HuH-7 (cell line): ENCODE measurements at places on chromosomes 13 and 19.

GRCh38 chr13:114256547-114256946 is 21.9 kb downstream of the CDC16 start:
- DNase-seq, result no peak

DNA sequence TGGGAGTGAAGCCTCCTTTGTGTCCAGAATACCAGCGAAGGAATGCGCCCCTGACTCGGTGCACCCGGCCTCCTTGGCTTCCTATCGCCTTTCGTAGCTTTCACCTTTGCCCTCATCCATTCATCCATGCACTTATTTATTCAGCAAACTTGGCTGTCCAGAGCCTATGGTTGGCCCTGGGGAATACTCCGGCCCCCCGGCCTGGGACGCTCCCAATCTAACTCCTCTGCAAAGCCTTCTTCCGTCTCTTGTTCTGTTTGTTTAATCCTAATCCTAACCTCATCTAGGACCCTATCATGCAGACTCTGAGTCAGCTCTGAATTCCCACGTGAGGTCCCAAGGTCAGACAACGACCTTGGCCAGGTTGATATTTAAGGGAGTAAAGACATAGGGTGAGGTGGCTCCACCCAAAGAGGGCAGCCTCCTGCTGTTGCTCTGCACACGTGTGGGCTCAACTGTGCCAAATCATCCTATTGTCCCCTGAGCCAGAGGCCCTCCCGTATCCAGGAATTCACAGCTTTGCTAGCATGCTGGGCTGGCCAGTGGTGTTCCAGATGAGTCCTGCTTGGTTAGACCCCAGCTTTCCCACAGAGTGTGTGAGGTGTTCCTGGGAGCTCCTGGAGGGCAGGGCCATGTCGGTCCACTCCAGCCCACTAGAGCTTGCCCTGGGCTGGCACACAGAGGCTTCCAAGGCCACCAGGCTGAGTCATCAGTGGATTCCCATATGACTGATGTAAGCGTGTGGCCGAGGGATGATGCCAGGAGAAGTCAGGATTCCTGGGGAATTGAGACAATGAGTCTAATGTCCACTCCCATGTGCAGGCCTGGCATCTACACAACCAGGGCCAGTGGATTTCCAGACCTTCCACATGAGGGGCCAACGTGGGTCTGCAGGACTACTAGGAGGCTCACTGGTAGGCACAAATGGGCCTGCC is 6.5 kb upstream of the CCNE1 start:
- DNase-seq, result no peak

DNA sequence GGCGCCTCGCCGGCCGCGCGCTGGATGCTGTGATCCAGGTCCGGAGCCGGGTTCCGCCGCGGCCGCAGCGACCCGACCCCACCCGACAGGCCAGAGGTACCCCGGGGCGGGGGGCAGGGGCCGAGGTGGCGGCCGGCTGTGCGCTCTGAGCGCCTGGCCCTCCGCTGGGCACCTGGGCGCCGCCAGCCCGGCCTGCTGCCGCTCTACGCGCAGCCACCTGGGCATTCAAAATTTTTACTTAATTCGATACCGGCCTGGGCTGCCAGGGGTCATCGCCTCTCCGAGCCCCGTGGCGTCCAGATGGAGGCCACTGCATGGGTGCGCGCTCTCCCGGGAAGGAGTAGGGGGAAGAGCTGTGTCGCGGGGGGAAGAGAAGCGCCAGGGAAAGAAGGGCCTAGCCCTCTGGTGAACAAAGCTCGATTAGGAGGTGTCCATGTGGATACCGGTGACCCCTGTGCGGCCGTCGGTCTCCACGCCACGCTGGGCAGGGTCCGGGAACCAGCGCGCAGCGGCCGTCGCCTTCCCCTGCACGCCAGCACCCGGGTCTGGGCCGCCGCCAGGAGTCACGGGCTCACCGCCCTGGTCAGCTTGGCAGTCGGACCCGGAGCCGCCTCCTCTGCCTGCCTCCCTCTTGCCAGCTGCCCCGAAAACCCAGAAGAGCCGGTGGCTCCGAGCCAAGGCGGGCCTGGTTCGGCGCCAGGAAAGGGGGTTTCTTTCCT is 666 bp downstream of the BIVM start:
- DNase-seq, result peak; percentile 10

DNA sequence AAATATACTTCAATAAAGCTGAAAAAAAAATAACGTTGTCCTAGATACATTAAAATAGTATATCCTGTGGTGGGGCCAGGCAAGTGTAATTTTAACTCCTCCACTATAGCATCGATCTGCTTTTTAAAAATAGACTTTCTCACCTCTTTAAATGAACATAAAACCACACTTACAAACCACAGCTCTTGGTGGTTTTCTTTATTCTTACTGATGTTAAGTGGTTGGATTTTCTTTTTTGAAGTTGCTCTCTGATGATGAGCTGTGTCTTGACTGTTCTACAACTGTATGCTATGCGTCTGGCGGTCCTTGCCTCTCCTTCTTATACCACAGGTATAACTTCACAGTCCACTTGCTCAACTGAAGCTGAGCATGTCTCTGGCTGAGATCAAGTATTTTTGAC is 721.5 kb upstream of the KLHL1 start:
- DNase-seq, result no peak

DNA sequence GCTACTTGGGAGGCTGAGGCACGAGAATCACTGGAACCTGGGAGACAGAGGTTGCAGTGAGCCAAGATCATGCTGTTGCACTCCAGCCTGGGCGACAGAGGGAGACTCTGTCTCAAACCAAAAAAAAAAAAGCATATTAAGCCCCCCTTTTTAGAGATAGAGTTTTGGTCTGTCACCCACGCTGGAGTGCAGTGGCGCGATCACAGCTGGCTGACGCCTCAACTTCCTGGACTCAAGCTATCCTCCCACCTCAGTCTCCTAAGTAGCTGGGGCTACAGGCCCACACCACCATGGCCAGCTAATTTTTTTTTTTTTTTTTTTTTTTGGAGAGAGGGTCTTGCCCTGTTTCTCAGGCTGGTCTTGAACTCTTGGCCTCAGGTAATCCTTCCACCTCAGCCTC is 34.2 kb upstream of the MAP3K10 start:
- DNase-seq, result no peak

- no peak for DNase-seq
Observed at GRCh38 chr19:23273022-23273589, 22.9 kb upstream of the ZNF724 start.

DNA sequence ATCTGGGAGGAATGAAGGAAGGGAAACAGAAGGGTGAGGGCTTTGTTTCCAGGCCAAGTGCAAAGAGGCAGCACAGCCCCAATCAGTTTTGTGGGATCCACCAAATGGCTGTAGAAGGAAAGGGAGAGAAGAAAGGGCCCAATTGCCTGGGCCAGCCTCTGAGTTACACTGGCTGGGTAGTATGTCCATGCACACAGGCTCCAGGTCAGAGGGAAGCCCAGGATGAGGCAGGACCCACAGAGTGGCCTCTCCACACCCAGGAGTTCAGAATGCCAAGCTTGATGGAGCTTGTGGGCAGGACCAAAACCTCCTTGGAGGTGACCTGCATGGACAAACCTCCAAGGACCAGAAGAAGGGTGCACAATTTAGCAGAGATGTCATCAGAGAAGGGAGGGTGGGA is 178.2 kb upstream of the TSHZ3 start:
- no peak for DNase-seq

DNA sequence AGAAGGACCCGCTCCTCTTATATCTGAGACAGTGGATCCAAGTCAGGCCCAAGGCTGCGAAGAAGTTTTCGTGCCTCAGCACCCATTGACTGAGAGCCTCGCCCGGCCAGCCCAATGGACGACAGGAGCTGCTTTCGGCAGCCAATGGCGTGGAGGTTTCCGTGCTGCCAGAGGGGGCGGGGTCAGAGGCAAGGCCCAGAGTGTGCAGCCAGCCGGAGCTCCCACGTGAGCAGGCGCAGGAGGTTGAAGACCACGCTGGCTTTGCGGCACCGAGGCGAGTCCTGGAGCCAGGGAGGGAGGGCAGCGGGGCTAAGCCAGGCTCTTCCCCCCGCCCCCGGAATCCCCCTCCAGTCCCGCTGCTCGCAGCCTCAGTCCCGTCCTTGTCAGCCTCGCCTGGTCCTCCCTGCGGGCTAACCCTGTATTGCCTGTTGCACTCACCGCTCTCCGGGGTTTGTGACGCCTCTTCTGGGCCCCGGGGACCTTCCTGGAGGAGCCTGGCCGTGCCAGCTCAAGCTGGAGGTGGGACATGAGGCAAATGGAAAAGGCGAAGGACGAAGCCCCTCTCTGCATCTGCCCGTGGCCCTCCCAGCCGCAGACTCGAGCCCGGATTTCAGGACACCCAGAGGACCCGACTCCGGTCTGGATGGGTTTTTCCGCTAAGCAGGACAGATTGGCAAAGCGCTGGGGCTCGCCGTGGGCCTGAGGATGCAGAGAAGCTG is 1.5 kb downstream of the IFNL4 start:
- no peak for DNase-seq

DNA sequence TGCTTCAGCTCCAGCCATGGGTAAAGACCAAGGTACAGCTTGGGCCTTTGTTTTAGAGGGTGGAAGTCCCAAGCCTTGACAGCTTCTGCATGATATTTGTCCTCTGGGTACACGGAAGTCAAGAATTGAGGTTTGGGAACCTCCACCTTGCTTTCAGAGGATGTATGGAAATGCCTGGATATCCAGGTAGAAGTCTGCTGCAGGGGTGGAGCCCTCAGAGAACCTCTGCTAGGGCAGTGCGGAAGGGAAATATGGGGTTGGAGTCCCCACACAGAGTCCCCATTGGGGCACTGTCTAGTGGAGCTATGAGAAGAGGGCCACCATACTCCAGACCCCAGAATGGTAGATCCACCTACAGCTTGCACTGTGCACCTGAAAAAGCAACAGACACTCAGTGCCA is 23.0 kb upstream of the MYO16 start:
- no peak for DNase-seq

DNA sequence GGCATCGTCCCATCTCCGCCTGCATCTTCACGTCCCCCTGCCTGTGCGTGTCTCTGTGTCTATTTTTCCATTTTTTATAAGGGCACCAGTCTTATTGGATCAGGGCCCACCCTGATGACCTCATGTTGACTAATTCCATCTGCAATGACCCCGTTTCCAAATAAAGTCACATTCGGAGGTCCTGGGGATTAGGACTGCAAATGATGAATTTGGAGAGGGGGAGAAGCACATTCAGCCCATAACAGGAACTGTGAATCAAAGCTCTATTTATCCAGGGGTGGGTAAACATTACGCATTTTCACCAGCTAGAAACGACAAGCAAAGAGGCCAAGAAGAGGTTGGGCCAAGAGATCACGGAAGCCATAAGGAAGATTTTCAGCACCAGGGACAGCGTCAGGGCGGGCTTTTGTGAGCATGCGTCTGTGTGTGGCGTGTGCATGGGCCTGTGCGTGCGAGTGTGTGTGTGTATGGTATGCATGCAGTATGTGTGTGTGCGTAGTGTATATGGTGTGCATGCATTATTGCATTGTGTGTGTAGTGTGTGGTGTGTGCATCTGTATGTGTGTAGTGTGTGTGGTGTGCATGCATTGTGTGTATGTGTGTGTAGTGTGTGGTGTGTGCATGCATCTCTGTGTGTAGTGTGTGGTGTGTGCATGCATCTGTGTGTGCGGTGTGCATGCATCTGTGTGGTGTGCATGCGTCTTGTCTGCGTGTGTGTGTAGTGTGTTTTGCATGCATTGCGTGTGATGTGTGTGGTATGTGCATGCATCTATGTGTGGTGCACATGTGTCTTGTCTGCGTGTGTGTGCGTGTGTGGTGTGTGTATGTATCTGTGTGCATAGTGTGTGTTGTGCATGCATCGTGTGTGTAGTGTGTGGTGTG is 19.6 kb downstream of the CELF5 start:
- no peak for DNase-seq

GRCh38 chr13:95388420-95389079 is 87.3 kb upstream of the ABCC4 start:
- no peak for DNase-seq

- peak; percentile 41 for DNase-seq
Observed at GRCh38 chr19:16896146-16897028, 7.6 kb downstream of the F2RL3 start.

GRCh38 chr13:30810801-30811200 is 75.5 kb downstream of the ALOX5AP start:
- DNase-seq, result no peak
